T-cell (primary cell): ENCODE measurements at places on chromosomes 12 and 14. TPM values are rescaled to one million over a fixed set of nuclear protein-coding genes. Genes with fewer than 3 reads are reported as not detected.

- H3K27ac ChIP-seq = no peak overlapping the region
- no peaks in the 10 kb centered on the region for H3K36me3 ChIP-seq
- peak overlapping the region; percentile 74 for H3K4me3 ChIP-seq
- DNase-seq = peak; percentile 49
Measured at GRCh38 chr12:67069451-67070306, 199.5 kb upstream of the CAND1 start.

DNA sequence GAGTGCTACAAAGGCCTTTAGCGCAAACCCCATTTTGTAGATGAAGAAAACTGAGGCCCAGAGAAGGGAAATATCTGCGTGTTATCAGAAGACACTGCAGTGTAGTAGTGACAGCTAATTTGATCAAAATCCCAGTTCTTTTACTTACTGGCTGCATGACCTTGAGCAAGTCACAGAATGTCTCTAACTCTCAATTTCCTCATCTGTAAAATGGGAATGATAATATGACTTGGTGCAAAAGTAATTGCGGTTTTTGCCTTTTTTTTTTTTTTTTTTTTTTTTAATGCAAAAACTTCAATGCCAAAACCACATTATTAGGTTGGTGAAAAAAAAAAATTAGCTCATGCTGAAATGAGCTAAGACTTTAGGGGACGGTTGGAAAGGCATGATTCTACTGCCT, 69.7 kb downstream of the C12orf75 start:
- no peak overlapping the region for H3K27ac ChIP-seq
- no peak overlapping the region for H3K4me3 ChIP-seq
- no peaks in the 10 kb centered on the region for H3K27me3 ChIP-seq
- no peaks in the 10 kb centered on the region for H3K36me3 ChIP-seq

DNA sequence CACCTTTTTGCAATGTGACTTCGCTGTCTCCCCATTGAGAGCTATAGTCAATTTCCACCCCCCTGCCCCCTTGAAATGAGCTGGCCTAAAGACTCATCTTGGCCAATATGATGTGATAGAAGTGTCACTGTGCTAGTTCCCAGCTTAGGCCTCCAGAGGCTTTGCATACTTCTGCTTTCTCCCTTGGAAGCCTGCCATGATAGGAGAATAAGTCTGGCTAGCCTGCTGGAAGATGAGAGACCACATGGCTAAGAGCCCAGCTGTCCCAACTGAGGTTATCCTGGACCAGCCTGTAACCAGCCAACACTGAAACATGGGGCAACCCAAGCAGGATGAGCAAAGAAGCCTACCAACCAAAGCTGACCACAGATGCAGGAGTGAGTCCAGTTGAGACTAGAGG, 196.9 kb downstream of the GRIN2B start:
- H3K27me3 ChIP-seq = no peaks in the 10 kb centered on the region
- no peak for DNase-seq
- no peak overlapping the region for H3K27ac ChIP-seq
- no peak overlapping the region for H3K4me3 ChIP-seq
- H3K36me3 ChIP-seq = no peaks in the 10 kb centered on the region
- H3K4me1 ChIP-seq = no peaks in the 10 kb centered on the region

GRCh38 chr12:2639020-2639298, 155.8 kb upstream of the FKBP4 start:
- no peaks in the 10 kb centered on the region for H3K27me3 ChIP-seq
- peaks cover 16% of the 10 kb centered on the region for H3K4me1 ChIP-seq
- H3K27ac ChIP-seq = no peak overlapping the region
- H3K4me3 ChIP-seq = no peak overlapping the region
- no peaks in the 10 kb centered on the region for H3K36me3 ChIP-seq

- H3K36me3 ChIP-seq = no peaks in the 10 kb centered on the region
- no peak for DNase-seq
- no peak overlapping the region for H3K4me3 ChIP-seq
- peak overlapping the region; percentile 37 for H3K27ac ChIP-seq
- no peaks in the 10 kb centered on the region for H3K4me1 ChIP-seq
Measured at GRCh38 chr14:75531660-75532317, 9.5 kb downstream of the BATF start.

DNA sequence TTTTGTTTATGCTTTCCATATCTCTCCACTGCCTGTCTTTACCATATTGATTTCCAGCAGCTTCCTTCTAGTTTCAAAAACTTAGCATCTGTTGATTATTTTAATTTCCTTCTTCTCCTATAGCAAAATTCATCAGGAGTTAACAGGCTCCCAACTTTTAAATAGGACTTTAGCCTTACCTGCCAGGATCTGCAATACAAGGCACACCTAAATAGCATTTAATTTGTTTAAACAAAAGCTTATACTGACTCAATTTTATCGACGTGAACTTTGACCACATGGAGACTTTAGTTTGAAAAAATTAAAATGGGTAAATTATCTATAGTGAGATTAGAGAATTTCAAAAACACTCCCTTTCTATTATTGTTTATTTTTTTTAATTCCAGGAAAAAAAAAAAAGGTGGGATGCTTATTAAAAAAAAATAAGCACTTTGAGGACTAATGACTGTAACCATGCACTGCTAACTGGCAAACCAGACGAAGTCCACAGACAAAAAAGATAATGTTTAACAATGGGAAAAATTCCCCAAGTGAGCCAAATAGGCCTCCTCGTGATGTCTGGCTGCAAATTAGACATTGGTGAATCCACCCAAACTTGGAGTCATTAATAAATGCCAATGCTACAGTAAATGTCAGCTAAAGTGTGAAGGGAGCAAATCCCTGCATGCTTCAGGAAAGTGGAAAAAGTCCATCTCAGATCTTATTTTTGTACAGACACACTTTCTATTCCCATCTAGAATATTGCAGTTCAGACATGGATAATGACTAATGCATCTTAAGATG, 40.7 kb downstream of the RMST start:
- H3K27me3 ChIP-seq = no peaks in the 10 kb centered on the region
- no peak for DNase-seq
- no peaks in the 10 kb centered on the region for H3K36me3 ChIP-seq
- H3K4me1 ChIP-seq = no peaks in the 10 kb centered on the region
- no peak overlapping the region for H3K4me3 ChIP-seq

DNA sequence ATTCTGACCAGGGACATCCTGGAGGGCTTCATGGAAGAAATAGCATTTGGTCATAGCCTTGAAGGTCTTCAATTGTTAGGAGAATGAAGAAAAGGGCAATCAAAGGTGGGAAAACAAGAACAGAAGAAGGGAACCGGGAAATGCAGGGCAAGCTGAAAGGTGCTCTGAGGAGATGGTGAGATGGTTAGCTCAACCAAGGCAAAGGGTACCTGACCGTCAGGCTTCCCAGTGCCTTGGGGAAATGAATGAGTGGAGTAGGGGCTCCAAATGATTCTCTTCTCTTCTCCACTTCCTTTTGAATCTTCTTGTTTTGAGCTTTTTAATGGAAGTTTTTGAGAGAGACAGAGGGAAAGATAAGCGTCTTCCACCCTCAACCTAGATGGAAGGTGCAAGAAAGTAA, 155.6 kb upstream of the PWP1 start:
- peaks cover 6% of the 10 kb centered on the region for H3K27me3 ChIP-seq
- H3K4me3 ChIP-seq = no peak overlapping the region
- peaks cover 5% of the 10 kb centered on the region for H3K36me3 ChIP-seq

GRCh38 chr12:62772416-62772955, 162.5 kb downstream of the PPM1H start:
- H3K36me3 ChIP-seq = no peaks in the 10 kb centered on the region
- no peak for DNase-seq
- H3K27ac ChIP-seq = no peak overlapping the region
- H3K4me1 ChIP-seq = no peaks in the 10 kb centered on the region
- H3K27me3 ChIP-seq = no peaks in the 10 kb centered on the region

TAC3 gene
- 0.55 TPM for total RNA-seq

SLC6A13 gene
- total RNA-seq = 0.49 TPM

- no peak for DNase-seq
- H3K27ac ChIP-seq = no peak overlapping the region
- no peaks in the 10 kb centered on the region for H3K36me3 ChIP-seq
- H3K4me1 ChIP-seq = no peaks in the 10 kb centered on the region
- H3K27me3 ChIP-seq = no peaks in the 10 kb centered on the region
Measured at GRCh38 chr12:32379213-32379612, 20.1 kb upstream of the FGD4 start.

DAO gene
- total RNA-seq = not detected

- H3K4me3 ChIP-seq = peak overlapping the region; percentile 58
- H3K36me3 ChIP-seq = no peaks in the 10 kb centered on the region
- H3K27me3 ChIP-seq = no peaks in the 10 kb centered on the region
- peaks cover 13% of the 10 kb centered on the region for H3K4me1 ChIP-seq
Measured at GRCh38 chr12:123271001-123271668, 521 bp downstream of the CDK2AP1 start.

TMEM30B gene
- total RNA-seq = 6.4 TPM

CCDC38 gene
- total RNA-seq = 0.49 TPM

DNA sequence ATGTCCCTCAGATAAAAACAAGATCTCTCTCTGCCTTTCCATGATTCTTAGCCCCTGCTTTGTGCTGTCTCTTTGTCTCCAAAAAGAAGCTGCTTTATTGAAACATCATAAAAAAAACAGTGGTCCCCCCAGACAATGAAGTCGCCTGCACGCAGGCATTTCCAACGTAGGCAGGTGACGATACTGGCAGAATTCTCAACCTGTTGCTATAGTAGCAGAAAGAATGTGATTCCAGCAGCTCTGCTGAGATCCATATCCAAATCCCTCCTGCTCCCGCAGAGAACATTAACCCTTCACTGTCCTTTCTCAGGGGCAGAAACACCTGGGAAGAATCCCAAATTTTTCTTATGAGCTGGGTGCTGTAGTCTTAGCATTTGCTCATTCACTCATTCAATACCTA, 84.8 kb downstream of the STON2 start:
- DNase-seq = no peak
- H3K4me1 ChIP-seq = no peaks in the 10 kb centered on the region
- H3K36me3 ChIP-seq = no peaks in the 10 kb centered on the region
- H3K27me3 ChIP-seq = no peaks in the 10 kb centered on the region
